ENCODE measurements at places on chromosomes 4 and X. TPM values are rescaled to one million over a fixed set of nuclear protein-coding genes. Genes with fewer than 3 reads are reported as not detected.

MAGEC3 gene
- total RNA-seq: not detected

FHL1 gene
- 64.1 TPM for total RNA-seq

CT55 gene
- total RNA-seq: not detected

DCAF8L2 gene
- total RNA-seq: not detected

GRIA2 gene
- 9.5 TPM for total RNA-seq

ZNF157 gene
- total RNA-seq: 0.18 TPM

SLC26A1 gene
- not detected for total RNA-seq

TMEM271 gene
- 8.7 TPM for total RNA-seq

DNA sequence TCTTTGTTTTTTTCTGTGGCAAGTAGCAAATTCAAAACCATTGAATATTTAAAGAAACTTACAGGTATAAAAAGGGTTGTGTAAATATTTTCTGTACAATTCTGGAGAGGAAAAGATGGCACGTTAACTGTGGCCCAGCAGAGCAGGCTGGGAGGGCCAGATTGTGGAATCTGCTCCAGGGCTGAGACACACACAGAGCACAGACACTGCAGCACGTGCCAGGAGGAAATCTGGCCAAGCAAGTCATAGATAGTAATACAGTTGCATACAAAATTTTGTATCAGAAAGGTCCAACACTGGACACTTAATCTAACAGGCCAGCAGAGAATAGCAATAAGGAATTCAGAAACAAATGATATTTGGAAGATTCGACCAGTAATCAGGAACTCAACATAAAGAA lies 763.7 kb downstream of the PDHA2 start:
- no peaks in the 10 kb centered on the region for H3K4me1 ChIP-seq
- no peak overlapping the region for H3K27ac ChIP-seq
- H3K27me3 ChIP-seq: no peaks in the 10 kb centered on the region
- H3K4me3 ChIP-seq: no peak overlapping the region
- no peaks in the 10 kb centered on the region for H3K36me3 ChIP-seq

- no peaks in the 10 kb centered on the region for H3K4me1 ChIP-seq
- H3K27ac ChIP-seq: no peak overlapping the region
- DNase-seq: no peak
These were observed 47.3 kb downstream of the ARHGAP24 start for GRCh38 chr4:85522277-85522676.

DNA sequence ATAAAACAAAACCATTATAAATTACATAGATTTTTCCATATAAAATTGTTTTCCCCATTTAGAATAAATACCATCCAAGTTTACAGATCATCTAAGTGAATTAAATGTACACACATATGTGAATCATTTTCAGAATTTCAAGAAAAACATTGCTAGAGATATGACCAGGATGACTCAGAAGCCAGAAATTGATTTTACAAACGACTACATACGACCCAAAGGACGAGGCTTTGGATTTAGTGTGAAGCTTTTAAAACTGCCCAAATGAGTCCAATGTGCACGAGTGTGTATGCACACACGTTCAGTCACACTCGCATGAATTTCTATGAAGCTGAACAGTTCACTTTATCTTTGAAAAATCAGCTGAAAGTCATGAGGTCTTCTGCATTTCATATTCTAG lies 37.9 kb downstream of the MFAP3L start:
- H3K4me3 ChIP-seq: no peak overlapping the region
- DNase-seq: no peak
- no peaks in the 10 kb centered on the region for H3K4me1 ChIP-seq
- no peak overlapping the region for H3K27ac ChIP-seq

- no peak overlapping the region for H3K4me3 ChIP-seq
- H3K27me3 ChIP-seq: no peaks in the 10 kb centered on the region
- no peaks in the 10 kb centered on the region for H3K36me3 ChIP-seq
- no peak for DNase-seq
These were observed 69.9 kb upstream of the FBXW7 start for GRCh38 chr4:152605641-152606335.

DNA sequence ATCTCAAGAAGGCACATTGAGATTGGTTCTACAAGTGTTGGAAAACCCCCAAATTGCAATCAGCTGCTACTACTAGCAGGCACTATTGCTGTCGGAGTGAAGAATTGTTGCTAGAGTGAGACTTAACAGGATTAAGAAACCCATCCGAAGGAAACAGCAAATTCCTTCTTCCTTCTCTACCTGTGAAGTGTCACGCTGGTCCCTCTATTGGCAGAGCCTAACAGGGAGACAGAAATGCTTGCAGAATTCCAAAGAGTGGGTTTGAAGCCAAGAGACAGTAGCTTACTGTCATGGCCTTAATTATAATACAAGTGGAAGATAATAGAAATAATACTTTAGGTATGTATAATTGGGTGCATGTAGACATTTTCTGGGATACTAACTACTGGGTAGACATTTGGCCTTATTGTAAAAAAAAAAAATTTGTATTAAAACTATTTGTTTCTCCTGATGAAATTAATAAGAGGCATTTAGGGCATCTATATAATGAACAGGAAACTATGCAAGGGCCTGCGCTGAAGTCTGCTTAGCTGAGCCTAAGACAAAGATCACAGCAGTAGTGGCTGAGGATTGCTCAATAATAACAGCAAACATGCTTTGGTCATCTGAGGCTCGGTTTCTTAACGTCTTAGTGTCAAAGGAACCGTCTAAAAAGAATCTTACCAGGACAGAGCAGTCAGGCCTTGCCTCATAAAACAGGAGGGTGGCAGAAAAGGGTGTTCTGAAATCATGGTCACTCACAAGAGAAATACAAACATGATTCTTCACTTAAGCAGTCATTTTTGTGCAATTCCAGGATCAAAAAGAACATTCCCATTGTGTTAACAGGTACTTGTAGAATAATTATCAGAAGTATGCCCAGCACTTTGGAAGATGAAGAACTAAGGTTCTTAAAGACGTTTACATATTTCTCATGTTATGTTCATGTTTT lies 40.8 kb downstream of the FAM241A start:
- DNase-seq: no peak
- H3K4me3 ChIP-seq: no peak overlapping the region
- H3K27ac ChIP-seq: no peak overlapping the region
- no peaks in the 10 kb centered on the region for H3K27me3 ChIP-seq
- H3K4me1 ChIP-seq: no peaks in the 10 kb centered on the region
- no peaks in the 10 kb centered on the region for H3K36me3 ChIP-seq

DNA sequence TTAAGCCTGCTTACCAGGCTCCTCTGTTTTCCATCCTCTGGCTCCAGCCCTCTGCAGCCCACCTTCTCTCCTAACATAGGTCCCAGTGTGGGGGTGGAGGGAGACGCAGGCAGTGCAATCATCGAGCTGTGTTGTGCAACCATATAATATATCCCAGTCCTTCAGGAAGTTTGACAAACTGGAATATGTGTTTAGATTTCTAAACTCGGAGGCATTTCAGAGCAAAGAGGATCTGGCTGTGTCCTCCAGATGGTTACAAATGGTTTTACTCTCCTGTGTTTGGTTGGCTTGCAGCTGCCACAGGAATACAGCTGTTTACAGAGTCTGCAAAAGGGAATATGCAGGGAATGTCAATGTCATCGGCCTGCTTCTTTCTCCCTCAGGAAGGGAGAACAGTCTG lies 195.3 kb upstream of the LNX1 start:
- no peak overlapping the region for H3K27ac ChIP-seq
- no peaks in the 10 kb centered on the region for H3K36me3 ChIP-seq
- DNase-seq: no peak

- peak overlapping the region; percentile 52 for H3K4me3 ChIP-seq
- DNase-seq: peak; percentile 70
- peak overlapping the region; percentile 71 for H3K27ac ChIP-seq
- peaks cover 60% of the 10 kb centered on the region for H3K4me1 ChIP-seq
- peaks cover 31% of the 10 kb centered on the region for H3K27me3 ChIP-seq
- H3K36me3 ChIP-seq: no peaks in the 10 kb centered on the region
These were observed 814 bp downstream of the SPON2 start for GRCh38 chr4:1171311-1172227.

DNA sequence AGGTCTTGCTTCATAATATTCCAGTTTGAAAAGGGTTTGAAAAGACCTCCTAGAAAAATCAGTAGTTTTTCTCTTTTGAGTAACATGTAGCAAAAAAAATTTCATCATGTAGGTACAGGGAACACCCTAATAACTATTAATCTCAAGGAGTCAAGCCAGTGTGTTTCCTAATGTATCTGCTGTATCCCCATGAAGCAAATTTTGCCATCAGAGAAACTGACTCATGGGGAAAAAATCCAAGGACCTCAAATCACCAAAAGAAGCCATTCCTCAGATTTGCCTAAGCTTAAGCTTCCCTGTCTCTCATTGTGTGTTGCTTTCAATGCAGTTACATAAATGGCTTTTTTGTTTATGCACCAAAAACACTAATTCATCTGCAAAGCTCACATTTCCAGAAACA lies 29.7 kb downstream of the F9 start:
- H3K4me3 ChIP-seq: no peak overlapping the region
- no peaks in the 10 kb centered on the region for H3K4me1 ChIP-seq
- no peak overlapping the region for H3K27ac ChIP-seq
- DNase-seq: no peak
- no peaks in the 10 kb centered on the region for H3K27me3 ChIP-seq

DNA sequence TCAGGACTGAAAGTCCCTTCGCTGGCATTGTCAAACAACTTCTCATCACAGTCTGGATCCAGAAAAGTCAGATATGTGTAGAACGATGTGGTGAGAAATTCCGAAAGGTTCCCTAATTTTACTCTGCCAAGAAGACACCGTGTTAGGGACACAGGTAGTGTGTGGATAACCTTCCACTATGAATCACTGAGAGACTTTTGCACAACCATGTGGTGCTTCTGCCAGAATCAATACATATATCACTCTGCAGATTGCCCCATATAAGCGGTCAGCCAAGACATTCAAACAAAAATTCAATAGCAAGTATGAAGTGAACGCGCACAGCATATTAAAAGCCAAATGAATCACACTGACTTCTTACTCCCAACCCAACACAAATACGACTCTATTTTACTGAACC lies 63.8 kb downstream of the PHKA2 start:
- no peaks in the 10 kb centered on the region for H3K4me1 ChIP-seq
- peaks cover 45% of the 10 kb centered on the region for H3K36me3 ChIP-seq
- H3K4me3 ChIP-seq: no peak overlapping the region
- H3K27me3 ChIP-seq: no peaks in the 10 kb centered on the region
- no peak overlapping the region for H3K27ac ChIP-seq
- no peak for DNase-seq
